ENCODE measurements at places on chromosomes 6 and 20. TPM values are rescaled to one million over a fixed set of nuclear protein-coding genes. Genes with fewer than 3 reads are reported as not detected.

DNA sequence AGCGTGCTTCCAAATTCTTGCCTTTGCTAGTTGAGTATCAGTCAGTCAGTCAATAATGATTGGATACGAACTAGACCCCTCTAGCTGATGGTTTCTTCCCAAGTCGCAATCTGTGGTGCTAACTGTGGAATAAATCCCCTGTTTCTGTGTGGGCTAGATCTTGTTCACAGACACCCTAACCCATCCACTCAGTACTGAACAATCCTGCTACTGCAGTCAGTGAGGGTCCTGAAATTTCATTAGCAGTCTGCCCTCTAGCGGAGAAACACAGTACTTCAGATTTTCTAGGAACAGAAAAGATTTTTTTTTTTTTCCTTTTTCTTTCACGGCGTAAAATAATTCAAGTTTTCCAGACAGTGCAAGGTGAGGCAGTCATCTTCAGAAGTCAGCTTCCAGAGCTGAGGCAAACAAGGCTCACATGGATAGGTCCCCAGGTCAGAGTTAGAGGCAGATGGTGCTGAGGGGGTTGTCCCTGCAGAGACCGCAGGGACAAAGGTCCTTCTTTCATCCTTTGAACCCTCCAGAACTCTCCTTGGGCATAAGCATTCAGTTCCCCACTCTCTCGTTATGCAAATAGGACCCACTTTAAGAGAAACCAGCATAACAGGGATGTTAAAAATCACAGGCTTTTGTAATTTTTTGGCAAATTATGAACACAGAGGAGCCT is 119.6 kb downstream of the SCML4 start:
- no peaks in the 10 kb centered on the region for H3K27me3 ChIP-seq
- H3K36me3 ChIP-seq = no peaks in the 10 kb centered on the region
- H3K4me3 ChIP-seq = no peak overlapping the region
- no peak overlapping the region for H3K27ac ChIP-seq

- H3K27ac ChIP-seq = peak overlapping the region; percentile 89
- no peaks in the 10 kb centered on the region for H3K36me3 ChIP-seq
- no peaks in the 10 kb centered on the region for H3K27me3 ChIP-seq
- peak; percentile 58 for DNase-seq
Measured at GRCh38 chr20:23082846-23083552, 3.1 kb downstream of the CD93 start.

- no peak for DNase-seq
- no peak overlapping the region for H3K4me3 ChIP-seq
- no peaks in the 10 kb centered on the region for H3K4me1 ChIP-seq
- no peaks in the 10 kb centered on the region for H3K27me3 ChIP-seq
- H3K36me3 ChIP-seq = no peaks in the 10 kb centered on the region
Measured at GRCh38 chr20:11650566-11650965, 267.1 kb upstream of the BTBD3 start.

VSX1 gene
- polyA plus RNA-seq = 0.48 TPM

DNA sequence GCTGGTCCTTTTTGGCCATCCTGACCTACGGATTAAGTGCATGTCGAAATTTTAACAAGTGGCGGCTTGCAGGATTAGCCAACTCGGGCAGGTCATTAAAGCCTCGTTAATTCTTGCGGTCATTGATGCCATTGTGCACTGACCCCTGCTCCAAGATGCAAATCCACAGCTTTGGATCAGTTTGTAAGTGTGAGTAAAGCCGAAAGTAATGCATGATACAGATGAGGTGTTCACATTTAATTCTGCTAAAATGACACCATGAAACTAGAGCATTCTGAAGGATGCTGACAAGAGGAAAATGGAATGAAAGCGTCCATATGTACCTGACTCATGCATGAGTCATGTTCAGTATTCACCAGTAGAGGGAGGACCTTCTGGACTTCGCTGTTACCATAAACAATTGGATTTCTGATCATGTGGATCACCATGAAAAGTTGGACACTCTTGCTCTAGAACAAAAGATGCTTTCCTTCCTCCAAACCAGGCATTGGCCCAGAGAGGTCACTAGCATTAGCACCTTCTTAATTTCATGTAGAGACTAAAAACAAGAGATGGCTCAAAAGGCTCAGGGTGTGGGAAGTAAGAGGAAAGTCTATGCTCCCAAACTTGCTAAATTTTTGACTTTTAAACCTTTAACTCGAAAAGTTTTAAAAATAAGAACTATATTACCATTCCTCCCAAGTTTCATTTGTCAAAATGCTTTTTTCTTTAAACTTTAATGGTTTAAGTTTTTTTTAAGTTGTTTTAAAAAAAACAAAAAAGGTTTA is 48.0 kb downstream of the MUC22 start:
- no peaks in the 10 kb centered on the region for H3K27me3 ChIP-seq
- no peak for DNase-seq
- no peaks in the 10 kb centered on the region for H3K4me1 ChIP-seq
- H3K4me3 ChIP-seq = no peak overlapping the region
- H3K36me3 ChIP-seq = no peaks in the 10 kb centered on the region
- H3K27ac ChIP-seq = no peak overlapping the region

DNA sequence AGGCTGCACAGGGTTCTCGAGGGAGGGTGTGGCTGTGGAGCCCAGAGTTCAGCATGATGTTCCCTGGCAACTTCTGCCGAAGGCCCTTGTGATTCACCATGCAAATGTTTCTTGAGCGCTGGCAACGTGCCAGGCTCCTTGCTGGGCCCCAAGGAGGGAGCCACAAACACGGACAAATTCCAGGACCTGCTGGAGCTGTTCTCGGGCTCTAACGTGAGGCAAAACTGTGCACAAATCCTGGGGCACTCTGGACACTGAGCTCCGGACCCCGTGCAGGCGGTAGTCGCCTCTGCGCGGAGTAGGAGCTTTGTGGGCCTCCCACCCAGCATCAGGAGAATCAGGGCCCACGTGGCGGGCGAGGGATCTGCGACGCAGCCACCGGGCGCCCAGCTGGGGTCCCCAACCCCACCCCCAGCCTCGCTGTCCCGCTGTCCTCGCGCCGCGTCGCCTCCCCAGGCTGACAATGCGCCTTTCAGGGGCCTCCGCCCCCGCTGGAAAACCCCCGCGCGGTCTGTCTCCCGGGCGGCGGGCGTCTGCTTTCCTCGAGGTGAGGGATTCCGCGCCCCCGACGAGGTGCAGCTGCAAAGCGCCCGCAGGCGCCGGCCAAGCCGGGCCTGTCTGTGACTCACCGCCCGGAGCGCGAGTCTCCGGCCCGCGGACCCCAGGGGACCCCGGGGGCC is 31.7 kb upstream of the SCUBE3 start:
- H3K27me3 ChIP-seq = no peaks in the 10 kb centered on the region
- H3K27ac ChIP-seq = peak overlapping the region; percentile 21
- H3K36me3 ChIP-seq = no peaks in the 10 kb centered on the region
- DNase-seq = peak; percentile 83

ISM1 gene
- polyA plus RNA-seq = 3.4 TPM

GRCh38 chr6:164967102-164967501 is 342.3 kb downstream of the C6orf118 start:
- H3K4me1 ChIP-seq = no peaks in the 10 kb centered on the region
- no peak for DNase-seq
- H3K27me3 ChIP-seq = no peaks in the 10 kb centered on the region
- H3K36me3 ChIP-seq = no peaks in the 10 kb centered on the region

DNA sequence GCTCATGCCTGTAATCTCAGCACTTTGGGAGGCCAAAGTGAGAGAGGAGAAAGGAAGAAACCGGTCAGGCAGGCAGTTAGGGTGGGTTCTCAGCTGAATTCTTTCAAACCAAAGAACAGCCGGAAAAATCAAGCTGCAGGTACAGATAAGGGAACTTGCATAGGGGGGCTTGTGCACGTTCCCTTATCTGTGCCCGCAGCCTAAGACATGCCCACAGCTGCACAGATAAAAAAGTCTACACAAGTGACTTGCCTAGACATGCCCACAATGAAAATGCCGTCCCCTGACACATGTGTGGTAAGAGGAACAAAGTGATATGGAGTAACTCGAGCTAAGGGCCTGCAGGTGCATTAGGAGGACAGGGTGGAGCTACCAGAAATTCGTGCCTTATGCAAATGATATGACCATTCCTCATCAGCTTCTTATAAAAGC is 175.8 kb upstream of the SALL4 start:
- no peaks in the 10 kb centered on the region for H3K4me1 ChIP-seq
- H3K36me3 ChIP-seq = no peaks in the 10 kb centered on the region
- no peaks in the 10 kb centered on the region for H3K27me3 ChIP-seq
- H3K27ac ChIP-seq = no peak overlapping the region
- no peak overlapping the region for H3K4me3 ChIP-seq
- no peak for DNase-seq

GRCh38 chr20:24747010-24747712 is 201.9 kb upstream of the CST7 start:
- H3K4me3 ChIP-seq = no peak overlapping the region
- H3K36me3 ChIP-seq = no peaks in the 10 kb centered on the region
- DNase-seq = no peak
- H3K27ac ChIP-seq = no peak overlapping the region

DNA sequence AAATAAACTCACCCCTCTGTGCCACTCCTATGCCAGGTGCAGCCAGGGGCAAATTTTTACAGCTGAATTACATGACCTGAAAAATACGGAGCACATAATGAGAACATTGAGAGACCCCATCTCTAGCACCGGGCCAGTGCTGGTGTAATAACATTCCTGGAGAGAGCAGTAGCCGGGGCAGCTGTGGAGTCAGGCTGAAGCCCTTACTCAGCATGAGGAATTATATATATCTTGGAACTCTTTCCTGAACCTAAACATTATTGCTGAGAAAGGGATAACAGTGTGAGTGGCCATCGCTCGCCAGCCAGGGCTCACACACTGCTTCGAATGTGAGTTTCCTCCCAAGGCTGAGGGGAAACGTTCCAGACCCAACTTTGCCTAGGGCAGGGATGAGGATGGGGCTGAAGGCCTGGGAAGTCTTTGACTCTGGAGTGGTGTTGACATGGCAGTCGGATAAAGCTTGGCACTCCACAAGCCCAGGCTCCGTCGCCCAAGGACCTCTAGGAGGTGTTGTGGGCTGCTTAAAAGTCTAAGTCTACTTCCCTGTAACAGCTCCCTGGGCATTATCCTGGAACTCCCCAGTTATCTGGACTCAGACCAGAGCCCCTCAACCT is 269.8 kb downstream of the CDC5L start:
- no peak for DNase-seq
- H3K4me1 ChIP-seq = peaks cover 6% of the 10 kb centered on the region

GRCh38 chr6:50939931-50940330 is 121.3 kb downstream of the TFAP2B start:
- no peaks in the 10 kb centered on the region for H3K36me3 ChIP-seq
- no peak overlapping the region for H3K27ac ChIP-seq
- no peak for DNase-seq
- no peaks in the 10 kb centered on the region for H3K27me3 ChIP-seq
- no peaks in the 10 kb centered on the region for H3K4me1 ChIP-seq
- no peak overlapping the region for H3K4me3 ChIP-seq

TNNC2 gene
- 16.9 TPM for polyA plus RNA-seq

NR2E1 gene
- polyA plus RNA-seq = 0.08 TPM

MACROD2 gene
- polyA plus RNA-seq = 6.6 TPM

- H3K4me3 ChIP-seq = no peak overlapping the region
- no peaks in the 10 kb centered on the region for H3K36me3 ChIP-seq
- H3K4me1 ChIP-seq = peaks cover 24% of the 10 kb centered on the region
- H3K27ac ChIP-seq = peak overlapping the region; percentile 84
- H3K27me3 ChIP-seq = no peaks in the 10 kb centered on the region
- DNase-seq = peak; percentile 24
Measured at GRCh38 chr6:34247481-34248197, 1.2 kb downstream of the SMIM29 start.

GRCh38 chr6:53032849-53033248 is 32.4 kb upstream of the FBXO9 start:
- no peaks in the 10 kb centered on the region for H3K27me3 ChIP-seq
- H3K4me1 ChIP-seq = peaks cover 13% of the 10 kb centered on the region
- no peak overlapping the region for H3K4me3 ChIP-seq
- H3K36me3 ChIP-seq = no peaks in the 10 kb centered on the region
- no peak for DNase-seq

DNA sequence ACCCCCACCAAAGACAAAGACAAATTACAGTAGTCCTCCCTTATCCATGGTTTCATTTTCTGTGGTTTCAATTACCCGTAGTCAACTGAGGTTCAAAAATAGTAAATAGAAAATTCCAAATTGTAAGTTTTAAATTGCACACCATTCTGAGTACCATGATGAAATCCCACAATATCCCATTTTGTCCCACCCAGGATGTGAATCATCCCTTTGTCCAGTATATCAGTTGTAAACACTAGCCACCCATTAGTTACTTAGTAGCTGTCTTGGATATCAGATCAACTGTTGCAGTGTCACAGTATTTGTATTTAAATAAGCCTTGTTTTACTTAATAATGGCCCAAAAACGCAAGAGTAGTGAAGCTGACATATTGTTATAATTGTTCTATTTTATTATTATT is 364.0 kb upstream of the ARID1B start:
- no peaks in the 10 kb centered on the region for H3K27me3 ChIP-seq
- no peak overlapping the region for H3K4me3 ChIP-seq
- H3K4me1 ChIP-seq = no peaks in the 10 kb centered on the region
- H3K27ac ChIP-seq = no peak overlapping the region
- DNase-seq = no peak

GRCh38 chr6:150152891-150153876 is 10.3 kb downstream of the PPP1R14C start:
- no peaks in the 10 kb centered on the region for H3K4me1 ChIP-seq
- H3K36me3 ChIP-seq = no peaks in the 10 kb centered on the region
- no peak overlapping the region for H3K4me3 ChIP-seq
- peaks cover 4% of the 10 kb centered on the region for H3K27me3 ChIP-seq
- H3K27ac ChIP-seq = no peak overlapping the region

DNA sequence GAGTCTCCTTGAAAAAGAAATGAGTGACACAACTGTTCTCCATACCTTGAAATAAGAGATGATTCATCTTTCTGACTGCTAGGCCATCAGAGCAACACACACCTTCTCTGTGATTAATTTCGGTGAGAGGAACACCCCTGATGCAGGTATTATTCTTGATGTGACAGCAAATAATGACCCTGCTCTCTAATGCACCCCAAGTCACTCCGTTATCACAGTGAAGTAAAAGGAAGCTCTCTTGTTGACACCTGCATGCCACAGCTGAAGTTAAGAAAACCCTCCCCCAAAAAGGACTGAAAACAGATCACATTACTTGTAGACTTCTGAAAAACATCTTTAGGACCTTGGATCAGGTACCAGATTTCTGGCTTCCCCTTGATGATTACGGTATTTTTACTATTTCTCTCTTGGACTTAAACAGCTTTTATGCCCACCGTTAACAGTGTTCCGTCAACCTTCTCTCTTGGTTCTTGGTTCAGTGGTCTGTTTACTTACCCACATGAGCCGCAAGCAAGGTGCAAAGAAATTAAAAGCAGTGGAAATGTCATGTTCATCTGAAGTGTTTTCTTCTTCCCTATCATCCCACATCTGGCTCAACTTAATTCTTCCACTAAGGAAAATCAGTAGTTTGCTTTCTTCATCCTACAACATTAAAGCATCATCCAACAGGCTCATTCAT is 249.7 kb downstream of the GMPR start:
- no peak overlapping the region for H3K27ac ChIP-seq
- no peaks in the 10 kb centered on the region for H3K36me3 ChIP-seq
- H3K4me1 ChIP-seq = no peaks in the 10 kb centered on the region
- no peaks in the 10 kb centered on the region for H3K27me3 ChIP-seq

DNA sequence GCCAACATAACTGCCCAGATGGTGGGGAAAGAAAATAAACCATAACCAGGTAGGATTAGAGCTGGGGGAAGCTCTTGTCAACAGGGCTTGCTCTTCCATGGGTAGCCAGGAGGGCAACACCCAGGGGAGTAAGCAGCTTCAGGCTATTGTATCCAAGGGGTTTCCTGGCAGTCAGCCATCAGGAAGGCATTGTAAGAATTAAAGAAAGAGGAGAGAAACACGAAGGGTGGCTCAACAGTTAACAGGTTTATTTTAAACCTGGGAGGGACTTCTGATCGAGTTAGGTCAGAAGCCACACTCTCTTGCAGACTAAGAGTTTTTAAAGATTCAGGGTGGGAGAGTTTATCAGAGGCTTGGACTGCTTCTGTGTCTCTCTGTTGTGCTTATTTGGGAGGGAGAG is 114.2 kb downstream of the QRSL1 start:
- no peak overlapping the region for H3K27ac ChIP-seq
- no peak for DNase-seq
- no peaks in the 10 kb centered on the region for H3K4me1 ChIP-seq
